Dermis blood vessel endothelial cell (primary cell): ENCODE measurements at places on chromosomes 1 and 21.

- peak; percentile 14 for DNase-seq
Measured at GRCh38 chr1:110148961-110149360, 1.3 kb upstream of the SLC6A17 start.

- DNase-seq: no peak
Measured at GRCh38 chr21:42125571-42126544, 54.7 kb downstream of the UMODL1 start.

- DNase-seq: no peak
Measured at GRCh38 chr1:246435421-246436041, 71.5 kb downstream of the SMYD3 start.

DNA sequence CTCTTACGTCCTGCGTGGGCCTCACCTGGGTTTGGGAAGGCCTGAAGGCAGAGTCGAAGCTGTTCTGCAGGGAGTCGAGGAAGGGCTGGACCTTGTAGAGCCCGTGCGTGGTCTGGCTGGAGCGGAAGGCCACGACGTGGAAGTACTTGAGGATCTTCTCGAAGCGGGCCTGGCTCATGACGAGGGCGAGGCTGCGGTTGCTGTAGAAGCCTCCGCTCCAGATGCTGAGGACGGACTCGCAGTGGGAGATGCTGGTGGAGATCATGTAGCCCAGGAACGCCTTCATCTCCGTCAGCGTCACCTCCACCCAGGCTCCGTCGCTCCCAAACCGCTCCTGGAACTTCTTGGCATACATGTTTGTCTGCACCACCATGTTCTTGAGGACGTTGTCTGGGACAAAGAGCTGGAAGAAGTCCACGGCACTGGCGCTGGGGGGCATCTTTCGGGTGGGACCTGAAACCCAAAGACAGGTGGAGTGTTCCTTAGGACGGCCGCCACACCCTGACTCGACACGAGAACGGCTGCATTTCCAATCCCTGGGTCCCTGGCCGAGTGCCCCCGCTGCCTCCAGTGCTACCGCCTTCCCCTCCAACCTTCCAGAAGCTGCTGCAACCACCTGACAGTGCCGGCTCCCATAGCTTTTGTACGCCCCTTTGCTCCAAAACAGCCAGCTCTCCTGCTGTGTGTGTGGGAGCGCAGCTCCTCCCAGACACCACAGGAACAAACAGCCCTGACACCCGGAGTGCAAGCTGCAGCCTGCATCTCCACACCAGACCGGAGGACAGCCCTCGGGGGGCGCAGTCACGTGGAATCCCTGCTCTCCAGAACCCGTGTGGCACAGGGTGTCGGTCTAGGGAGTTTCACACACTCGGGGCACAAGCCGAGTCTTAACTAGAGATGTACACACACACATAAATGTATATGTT, 69.0 kb downstream of the PGBD5 start:
- no peak for DNase-seq

DNA sequence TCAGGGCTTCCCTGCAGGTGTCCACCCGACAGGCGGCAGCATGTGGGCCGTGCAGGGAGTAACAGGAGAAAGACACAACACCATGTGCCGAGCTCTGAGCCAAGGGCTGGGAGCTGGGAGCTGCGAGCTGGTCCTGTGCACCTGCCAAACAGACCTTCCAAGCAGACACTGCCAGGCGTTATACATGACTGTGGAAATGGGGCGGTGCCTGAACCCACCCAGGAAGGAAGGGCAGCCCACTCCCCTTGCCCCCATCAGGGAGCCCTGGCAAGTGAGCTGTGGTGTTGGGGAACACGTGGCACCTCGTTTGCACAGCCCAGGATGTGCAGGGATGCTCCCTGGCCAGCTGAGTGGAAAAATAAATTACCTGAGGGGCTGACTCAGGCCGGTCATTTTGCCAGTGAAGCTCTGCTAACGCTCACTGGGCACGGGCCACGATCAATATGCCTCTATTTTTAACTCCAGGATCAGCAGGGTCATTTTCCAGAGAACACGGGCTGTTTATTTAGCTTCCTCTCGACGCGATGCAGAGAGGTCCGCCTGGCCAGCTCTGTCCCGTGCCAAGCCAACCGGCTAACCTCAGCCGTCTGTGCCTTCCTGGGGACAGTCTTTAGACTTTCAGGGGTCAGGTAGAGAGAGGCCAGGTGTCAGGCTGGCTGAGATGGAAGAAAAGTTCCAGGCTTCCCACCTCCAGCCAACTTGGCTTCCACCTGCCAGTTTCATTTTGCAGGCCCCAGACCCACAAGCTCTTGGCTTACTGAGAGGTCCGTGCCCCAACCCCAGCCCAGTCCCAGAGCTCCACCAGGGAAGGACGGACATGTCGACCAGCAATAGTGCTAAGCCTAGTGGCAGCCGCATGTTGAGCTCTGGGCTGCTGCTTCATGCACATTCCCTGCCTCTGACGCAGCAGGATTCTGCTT, 196.7 kb upstream of the VAMP3 start:
- DNase-seq: peak; percentile 59

- DNase-seq: peak; percentile 19
Measured at GRCh38 chr1:193185901-193186731, at the start of gene B3GALT2. Gene B3GALT2 (minus strand): TSS chr1:193186613. CDS start chr1:193181562, 5,051 bp downstream.

GRCh38 chr1:93061895-93062792, 16.9 kb upstream of the MTF2 start:
- DNase-seq: peak; percentile 58

DNA sequence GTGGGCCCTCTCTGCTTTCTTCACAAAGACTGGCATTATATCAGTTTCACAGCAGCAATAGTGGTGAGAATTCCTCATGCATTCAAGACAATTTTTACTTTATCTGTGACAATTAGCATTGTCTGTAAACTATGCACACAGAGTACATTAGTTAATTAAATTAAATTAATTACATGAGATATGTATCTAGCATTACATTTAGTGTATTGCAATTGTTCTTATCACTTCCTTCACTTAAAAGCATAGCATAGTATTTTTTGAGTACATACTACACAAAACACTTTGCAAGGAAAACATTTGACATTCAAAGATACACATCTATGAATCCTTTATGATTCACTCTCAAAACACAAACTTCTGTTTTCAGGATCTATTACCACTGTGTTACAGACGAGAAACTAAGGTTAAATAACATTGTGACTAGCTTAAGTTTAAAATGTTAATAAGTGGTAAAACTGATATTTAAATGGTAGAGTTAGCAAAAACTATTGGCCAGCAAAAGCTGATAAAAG, 1542.6 kb downstream of the PLA2G4A start:
- DNase-seq: no peak

DNA sequence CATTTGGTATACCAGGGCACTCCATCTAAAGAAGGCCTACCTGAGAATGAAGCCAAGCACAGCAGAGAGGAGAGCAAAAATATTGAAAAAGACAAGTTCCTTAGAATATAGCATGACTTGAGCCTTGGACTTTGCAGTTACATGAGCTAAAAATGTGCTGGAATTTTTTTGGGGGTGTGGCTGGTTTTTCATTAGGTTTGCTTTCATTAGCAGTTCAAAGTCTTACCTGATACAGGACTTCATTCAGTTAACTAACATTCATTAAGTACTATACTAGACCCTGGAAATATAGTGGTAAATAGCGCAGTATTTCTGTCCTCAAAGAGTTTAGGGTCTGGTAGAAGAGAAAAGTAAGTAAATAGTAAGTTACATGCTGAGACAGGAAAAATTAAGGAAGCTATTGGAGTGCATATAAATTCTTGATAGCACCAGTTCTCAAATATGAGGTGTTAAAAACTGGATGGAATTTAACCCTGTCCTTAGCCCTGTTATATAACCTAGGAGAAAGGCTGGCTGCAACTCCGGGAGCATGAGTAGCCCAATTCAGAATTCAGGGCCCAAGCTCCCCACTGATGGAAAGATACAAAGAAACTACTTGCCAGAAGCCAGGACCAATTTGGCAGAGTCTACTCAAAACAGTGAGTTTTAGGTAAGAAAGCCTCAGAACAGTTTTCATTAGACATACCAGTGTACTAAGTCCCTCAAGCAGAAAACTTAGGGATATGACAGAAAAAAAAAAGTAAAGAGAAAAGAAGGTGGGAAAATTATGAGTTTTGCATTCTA, 3.1 kb upstream of the DOCK7 start:
- no peak for DNase-seq
